NCI-H187 (cell line): ENCODE measurements at places on chromosomes 4 and X.

- DNase-seq = no peak
Measured at GRCh38 chr4:104436542-104436941, 58.2 kb downstream of the CXXC4 start.

DNA sequence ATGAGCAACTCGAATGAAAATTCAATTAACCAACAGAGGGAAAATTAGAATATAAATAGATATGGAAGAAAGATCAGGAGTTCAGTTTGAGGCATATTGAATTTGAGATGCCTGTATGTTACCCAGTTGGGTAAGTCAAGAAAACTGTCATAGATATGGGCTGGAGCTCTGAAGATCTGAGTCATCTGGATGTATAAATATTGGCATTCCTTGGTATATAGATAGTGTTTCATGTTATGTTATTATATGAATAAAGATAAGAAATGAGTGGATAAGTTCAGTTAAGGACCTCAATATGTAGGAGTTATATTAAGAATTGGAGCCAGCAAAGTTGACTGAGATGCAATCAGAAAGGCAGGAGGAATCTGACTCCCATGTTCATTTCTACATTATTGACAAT lies 543.6 kb upstream of the SMIM31 start:
- DNase-seq = no peak

DNA sequence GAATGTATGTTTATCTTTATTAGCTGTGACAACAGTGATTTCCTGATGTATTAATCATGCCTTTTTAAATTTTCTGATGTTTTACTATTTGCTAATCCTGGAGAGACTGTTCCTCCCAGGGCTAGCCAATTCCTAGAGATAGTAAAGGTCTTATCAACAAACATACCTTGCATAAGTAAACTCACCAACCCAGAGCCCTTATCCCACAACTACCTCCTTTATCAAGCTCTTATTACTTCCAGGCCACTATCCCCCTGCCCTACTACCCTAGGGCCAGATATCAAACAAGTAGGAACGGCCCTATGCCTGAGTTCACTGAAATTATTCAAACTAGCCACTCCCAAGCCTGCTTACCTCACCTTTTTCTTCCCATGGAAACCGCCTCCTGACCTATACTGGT lies 58.2 kb upstream of the NPNT start:
- no peak for DNase-seq

DNA sequence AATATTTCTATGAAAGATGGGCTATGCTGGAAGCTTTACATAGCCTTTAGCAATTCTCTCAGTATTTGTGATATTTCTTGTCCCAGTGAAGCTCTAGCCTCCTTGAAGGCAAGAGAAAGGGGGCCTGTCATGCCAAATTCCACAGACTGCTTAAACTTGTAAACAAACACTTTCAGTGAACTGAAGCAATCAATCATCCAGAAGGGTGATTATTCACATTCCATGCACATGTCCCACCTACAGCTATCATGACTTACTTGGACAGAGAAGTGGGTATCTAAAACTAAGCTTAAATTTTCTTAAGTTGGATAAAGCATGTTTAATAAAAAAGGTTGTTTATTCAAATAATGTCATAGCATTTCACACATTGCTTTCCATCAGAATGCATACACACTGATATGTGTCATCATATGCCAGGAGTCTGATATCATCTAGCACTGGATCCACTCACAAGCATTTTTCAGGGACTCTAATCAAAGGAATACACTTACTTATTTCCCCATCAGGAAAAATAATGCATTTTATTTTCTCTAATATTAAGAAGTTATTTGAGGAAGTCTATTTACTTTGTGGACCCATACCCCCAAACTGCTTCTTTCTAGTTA lies 1.2 kb upstream of the FSTL5 start:
- DNase-seq = no peak

GRCh38 chrX:130028196-130028595 lies 45.8 kb downstream of the BCORL1 start:
- no peak for DNase-seq

DNA sequence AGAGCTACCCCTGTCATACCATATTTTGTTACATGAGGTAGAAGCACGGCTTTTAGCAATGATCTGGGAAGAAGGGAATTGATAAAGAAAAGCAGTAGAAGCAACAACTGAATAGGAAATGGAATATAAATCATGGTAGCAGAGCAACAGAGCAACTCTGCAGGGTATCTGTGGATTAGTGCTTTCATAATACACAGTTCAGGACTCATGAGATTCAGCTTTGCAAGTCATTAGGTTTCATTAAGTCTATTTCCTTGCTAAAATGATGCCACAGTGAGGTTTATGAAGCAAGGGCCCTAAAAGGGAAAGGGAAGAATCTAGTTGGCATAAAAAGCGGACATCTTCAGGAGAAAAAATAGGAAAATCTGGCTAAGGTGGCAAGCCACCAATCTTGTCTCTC lies 45.6 kb upstream of the GRPR start:
- no peak for DNase-seq

GRCh38 chrX:79444694-79445210 lies 77.6 kb upstream of the ITM2A start:
- DNase-seq = no peak

DNA sequence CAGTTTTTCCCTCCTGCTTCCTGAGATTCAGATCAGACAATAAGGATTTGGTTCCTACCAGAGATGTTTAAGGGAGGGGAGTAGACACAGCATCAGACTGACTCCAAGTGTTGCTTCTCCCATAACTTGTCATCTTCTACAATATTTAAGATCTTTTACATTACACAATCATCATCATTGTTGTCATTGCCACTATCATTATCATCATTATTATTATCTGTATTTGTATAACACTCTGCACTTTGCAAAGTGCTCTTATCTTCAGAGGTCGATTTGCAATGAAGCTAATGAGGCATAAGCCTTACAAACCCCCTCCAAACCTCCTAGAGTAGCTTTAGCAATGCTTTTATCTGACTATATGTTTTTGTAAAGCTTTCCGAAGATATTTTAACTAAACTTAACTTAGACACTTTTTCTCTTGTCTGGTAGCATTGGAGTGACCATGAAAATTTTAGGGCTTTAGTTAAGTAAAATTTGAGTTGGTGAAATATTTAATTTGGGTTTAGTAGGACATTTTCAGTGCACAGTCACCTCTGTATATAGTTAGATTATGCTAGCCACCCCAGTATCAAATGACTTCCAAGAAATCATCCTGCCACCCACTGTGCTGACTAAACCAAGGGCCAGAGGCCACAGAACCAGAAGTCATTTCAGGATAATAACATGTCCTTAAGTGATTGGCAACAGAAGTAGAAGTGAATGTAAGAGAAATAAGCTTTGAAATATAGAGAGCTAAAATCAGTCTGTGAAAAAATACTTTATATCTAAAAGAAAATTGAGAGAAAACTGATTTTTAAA lies 124.2 kb upstream of the NRK start:
- no peak for DNase-seq

DNA sequence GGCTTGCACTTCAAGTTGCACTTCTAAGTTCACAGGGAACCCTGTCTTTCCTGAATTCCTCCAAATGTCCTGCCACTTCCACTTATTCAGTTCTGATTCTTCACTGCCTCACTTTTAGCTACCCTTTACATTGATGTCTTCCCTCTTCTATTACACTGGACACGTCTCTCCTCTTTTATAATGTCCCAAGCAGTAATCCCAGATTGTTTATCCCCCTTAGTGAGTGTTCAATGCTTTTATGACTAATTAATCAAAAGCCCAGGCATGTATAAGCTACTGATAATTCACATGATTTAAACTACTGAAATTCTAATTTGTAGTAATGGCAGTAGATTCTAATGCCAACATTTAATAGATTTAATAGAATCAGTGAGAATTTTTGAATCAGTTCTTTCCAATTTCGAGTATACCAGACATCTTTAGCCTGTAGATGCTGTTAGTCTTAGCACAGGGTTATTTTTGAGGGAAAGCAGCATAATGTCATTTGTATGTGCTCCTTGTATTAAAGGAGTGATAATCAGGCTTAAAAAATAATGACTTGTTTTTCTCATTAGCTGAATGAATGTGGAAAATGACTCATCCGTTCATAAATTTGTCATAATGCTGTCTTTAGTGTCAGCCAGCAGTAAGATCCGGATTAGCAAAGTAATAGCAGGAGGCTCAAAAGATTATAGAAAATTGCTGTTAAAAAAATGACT lies 703.1 kb downstream of the CENPC start:
- no peak for DNase-seq

DNA sequence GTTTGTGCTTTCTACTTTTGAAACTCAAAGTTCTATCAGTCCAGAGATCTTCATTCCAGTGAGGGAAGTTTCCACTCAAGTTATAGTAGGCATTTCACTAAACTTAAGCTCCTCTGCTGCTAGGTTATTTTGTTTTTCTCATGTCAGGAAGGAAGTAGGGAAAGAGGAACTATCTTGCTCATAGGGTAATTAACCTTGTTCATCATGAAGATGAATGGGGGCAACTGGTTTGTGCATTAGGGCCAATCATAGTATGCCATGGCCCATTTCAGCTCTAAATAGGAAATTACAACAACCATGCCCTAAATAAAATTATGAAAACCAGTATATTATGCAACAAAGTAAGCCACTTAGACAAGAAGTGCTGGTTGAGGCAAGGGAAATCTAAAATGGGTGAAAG lies 804.7 kb upstream of the NDST4 start:
- no peak for DNase-seq

DNA sequence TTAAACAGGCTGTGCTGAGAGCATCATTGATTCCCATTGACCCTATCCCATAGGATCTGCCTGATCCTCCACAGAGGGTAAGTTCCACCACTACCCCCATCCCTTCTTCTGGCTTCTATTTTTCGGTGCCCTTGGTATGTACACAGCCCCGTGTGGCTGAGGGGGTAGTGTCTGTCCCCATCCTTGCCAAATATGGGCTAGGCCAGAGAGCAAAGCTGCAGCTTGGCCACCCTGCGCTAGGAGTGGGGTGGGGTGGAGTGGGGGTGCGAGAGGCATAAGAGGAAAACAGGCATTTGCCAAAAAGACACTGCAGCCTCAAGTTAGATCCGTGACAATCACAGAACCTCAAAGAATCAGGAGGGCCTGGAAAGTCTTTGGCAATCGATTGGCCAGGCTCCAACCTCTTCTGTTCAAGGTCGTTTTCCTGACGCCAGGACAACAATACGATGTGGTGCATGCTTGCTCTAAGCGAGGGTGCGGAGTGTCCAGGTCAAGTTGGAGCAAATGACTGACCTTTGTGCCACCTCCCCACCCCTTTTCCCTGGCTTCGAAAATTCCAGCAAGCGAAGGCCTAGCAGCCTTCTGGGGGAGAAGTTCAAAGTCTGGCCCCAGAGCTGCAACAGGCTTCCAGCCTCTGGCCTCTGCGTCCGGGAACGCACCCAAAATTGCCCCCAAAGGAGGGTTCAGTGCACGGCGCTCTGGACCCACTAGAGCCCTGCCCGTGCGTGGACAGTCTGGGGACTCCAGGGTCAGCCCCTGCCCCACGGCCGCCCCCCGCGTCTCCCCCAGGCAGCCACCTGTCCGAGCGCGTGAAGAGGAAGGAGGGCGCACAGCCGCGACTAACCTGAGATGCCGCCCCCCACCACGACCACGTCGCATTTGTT lies 598 bp downstream of the MAOB start:
- DNase-seq = no peak

DNA sequence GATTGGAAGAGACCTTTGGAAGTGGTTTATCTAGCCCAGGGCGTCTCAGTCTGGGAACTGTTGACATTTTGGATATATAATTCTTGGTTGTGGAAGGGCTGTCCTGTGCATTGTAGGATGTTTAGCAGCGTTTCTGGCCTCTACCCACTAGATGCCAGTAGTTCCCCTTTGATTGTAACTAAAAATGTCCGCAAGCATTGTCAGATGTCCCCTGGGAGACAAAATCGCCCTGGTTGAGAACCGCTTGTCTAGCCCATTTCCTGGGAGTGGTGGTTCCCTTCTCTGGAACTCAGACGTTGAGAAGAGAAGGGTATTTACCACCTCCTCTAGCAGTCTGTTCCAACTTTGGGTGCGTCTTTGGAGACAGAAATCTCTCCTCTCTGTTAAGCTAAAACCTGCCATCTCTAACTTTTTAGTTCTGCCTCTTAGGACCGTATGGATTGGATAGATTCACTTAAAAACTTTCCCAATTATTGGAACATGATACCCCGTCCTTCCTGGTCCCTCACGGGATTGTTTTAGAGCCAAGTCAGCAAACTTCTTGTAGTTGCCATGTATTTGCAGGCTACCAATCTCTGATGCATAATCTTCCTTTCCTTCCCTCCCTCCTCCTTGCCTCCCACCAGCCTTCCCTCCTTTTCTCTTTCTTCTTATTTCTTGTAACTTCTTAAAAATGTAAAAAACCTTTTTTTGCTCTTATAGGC lies 13.9 kb downstream of the TMEM165 start:
- no peak for DNase-seq

- no peak for DNase-seq
Measured at GRCh38 chrX:132463411-132463810, 25.4 kb downstream of the MBNL3 start.

DNA sequence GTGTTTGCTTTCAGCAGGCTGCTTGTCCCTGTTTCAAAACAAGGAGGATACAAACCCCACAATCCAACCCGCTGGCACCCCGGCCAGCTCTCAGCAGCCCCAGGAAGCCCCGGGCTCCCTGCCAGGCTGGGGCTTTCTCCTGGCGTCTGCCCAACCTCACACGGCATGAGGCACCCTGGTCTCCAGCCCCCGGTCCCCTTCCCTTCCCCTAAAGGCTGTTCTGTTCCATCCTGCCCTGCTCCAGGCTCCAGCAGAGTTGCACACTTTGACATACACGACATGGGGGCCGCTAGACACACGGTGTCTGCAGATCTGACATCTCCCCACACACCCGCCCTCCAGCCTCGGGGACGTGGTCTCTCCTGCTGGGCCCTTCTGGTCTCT lies 107.7 kb upstream of the ADRA2C start:
- no peak for DNase-seq

DNA sequence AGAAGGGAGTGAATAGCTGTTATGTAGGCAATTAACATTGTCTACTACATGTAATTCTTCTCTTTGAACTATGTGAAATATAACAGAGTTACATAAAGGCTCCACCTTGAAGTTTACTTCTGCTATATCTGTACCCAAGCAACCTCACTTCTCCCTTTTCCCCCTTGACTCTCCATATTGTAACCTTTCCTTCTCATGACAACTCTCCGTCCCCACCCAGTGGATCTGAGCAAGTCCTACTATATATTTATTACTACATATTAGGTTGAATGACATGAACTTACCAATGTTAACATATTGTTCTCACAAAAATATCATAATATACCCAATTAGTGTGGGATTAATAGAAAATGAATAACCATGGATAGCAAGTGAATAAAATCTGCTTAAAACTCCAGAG lies 93.2 kb upstream of the ATP8A1 start:
- peak; percentile 13 for DNase-seq

DNA sequence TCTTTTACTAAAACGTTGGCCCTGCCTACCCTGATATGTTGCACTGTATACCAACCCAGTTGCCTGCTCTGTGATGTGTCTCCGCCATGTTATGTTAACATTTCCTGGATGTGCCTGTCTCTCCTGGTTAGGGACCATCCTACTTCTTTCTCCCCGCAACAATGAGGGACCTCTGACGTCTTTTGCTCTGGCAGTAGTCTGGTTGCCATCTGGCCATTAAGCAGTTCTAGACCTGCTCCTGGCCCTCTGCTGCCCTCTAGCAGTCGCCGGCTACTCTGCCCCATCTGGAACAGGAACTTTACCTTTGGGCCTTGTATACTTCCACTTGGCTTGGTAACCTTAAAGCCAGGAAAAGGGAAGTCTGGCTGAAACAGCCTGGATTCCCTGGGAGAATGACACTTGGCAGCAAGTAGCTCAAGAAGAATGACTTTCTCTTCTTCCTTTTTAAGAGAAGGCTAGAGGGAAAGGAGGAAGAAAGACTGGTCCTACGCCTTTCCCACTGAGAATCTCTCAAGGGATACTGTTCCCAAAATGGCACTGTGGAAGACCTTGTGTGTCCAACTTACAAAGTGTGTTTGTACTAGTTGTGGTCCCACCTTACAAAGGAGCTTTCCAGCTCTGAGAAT lies 63.5 kb downstream of the GPC3 start:
- no peak for DNase-seq
